ENCODE measurements at places on chromosomes 1 and 21.

DNA sequence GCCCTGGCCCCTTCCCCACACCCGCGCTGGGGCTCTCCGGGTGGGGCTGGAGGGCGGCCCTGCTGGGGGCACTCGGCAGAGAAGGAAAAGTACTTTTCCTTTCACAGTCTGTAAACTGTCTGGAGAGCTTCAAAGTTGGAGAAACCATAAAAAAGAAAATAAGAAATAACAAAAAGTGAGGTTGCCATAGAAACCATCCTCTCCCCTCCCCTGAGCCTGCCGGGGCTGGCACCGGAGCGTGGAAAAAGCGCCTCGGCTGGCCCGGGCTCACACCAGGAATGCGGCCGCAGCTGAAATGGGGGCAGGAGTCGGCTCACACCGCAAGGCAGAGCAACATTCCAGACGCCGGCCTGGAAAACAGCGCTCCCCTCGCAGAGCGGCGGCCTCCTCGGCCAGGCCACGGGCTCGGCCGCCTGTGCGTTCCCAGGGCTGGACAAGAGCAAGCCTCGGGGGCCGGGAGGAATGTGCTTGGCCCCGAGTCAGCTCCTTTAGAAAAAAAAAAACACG is 69.2 kb downstream of the MORN1 start:
- DNase-seq = peak; percentile 97

GRCh38 chr1:72435025-72435424 is 152.7 kb upstream of the NEGR1 start:
- peak; percentile 34 for DNase-seq

GRCh38 chr1:211604548-211604947 is 25.6 kb upstream of the SLC30A1 start:
- no peak for DNase-seq

DNA sequence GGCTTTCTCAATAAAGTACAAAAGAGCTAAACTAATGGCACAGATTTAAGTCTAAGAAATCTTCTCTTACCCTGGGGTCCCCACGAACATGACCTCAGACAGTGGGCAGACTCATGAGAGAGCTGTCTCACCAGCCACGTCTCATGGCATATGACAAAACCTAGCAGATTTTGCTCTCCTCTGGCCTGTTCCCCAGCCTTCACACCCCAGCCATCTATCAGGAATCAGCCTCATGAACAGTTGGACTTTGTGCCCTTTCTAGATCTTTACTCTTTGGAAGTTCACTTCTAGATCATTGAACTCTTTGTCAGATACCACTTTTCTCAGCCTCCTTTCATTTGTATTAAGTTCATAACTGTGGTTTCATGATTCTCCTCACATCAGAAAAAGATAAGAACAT is 14.2 kb upstream of the HSD3B1 start:
- no peak for DNase-seq

DNA sequence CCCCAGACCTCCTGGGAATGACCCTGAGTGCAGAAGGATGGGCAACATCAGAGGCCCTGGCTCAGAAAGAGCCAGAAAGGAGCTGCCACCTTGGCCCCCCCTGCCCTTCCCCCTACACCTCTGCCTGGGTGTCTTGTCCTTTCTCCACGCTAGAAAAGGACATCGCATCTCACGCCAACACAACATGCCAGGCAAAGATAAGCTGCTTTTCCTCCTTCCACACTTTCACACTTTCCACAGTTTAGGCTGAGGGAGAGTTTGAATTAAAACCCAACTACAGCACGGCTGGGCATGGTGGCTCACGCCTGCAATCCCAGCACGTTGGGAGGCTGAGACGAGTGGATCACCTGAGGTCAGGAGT is 109.5 kb downstream of the SPSB1 start:
- no peak for DNase-seq

DNA sequence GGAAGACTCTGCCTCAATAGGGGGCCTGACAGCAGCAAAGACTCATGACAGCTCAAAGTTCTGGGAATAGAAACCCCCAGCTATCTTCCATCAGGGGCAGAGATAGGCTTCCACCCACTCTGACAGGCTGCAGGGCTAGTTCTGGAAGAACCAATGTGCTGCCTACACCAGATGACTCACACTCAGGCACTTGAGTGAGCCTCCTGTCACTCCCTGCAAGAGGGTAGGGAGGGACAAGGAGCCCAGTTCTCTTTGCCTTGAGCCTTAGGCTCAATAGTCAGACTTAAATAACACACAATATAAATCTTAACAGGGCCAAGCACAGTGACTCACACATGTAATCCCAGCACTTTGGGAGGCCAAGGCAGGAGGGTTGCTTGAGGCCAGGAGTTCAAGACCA is 386.4 kb downstream of the HHAT start:
- no peak for DNase-seq

DNA sequence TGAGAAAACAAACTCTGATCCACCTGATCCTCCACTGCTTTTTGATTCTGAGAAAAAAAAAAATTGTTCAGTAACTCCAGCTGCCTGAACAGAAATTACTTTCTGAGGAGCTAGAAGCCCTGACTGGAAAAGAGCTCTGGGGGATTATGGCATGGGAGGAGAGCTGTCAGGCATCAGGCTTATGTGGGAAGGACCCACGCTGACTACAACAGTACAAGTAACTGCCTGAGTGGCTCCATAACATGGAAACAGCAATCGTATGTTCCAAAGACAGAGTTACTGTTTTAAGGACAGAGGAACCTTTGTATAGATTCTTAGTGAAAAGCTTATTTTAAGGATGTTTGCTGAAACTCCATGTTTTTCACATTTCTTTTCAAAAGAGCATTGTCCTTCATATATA is 1.2 kb upstream of the ANGPTL7 start:
- DNase-seq = no peak

- peak; percentile 91 for DNase-seq
These were observed 34.9 kb downstream of the ECE1 start for GRCh38 chr1:21255284-21255942.

DNA sequence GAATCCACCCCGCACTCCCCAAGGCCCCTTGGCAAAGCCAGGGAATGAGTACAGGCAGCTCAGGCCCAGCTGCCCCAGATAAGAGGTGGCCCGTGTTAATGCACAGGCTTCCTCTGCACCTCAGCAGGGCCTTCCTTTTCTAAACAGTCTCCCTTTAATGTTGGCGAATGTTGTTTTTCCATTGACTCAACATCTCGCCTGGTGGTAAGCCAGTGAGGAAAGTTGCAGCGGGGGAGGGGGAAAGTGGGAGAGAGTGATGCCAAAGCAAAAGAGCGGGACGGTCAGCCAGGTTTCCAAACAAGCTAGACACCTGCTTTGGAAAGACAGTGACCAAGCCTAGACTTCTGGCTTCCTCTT is 10.3 kb upstream of the PROX1 start:
- DNase-seq = no peak

DNA sequence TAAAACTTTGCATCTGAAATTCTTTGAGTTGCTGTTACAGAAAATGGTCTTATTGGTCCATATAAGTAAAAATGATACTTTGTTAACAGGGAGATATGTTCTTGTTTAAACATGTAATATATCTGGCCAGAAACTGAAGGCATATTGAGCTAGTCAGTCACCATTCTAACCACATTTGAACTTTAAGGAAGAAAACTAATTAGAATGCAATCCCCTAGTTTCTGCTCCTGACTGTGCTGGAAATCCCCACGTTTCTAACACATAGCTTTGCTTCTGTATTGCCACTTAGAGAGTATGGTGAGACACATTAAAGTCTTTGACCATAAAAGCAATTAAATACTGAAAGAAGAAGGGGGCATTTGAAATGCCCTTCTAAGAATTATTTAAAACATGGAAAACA is 32.1 kb upstream of the HIVEP3 start:
- no peak for DNase-seq

DNA sequence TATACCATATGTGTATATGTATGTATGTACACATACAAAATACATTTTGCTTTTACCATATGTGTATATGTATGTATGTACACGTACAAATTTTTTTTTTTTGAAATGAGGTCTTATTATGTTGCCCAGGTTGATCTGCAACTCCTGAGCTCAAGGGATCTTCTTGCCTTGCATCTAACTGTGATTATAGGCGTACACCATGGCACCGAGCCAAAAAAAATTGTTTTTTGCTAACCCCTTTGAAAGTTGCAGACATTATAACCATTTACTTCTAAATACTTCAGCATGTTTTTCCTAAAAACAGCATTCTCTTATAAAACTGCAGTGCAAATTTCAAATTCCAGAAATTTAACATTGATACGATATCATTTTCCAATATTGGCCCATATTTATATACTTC is 147.0 kb downstream of the POU2F1 start:
- no peak for DNase-seq

GRCh38 chr1:162361349-162361748 is 15.3 kb downstream of the SPATA46 start:
- DNase-seq = no peak

DNA sequence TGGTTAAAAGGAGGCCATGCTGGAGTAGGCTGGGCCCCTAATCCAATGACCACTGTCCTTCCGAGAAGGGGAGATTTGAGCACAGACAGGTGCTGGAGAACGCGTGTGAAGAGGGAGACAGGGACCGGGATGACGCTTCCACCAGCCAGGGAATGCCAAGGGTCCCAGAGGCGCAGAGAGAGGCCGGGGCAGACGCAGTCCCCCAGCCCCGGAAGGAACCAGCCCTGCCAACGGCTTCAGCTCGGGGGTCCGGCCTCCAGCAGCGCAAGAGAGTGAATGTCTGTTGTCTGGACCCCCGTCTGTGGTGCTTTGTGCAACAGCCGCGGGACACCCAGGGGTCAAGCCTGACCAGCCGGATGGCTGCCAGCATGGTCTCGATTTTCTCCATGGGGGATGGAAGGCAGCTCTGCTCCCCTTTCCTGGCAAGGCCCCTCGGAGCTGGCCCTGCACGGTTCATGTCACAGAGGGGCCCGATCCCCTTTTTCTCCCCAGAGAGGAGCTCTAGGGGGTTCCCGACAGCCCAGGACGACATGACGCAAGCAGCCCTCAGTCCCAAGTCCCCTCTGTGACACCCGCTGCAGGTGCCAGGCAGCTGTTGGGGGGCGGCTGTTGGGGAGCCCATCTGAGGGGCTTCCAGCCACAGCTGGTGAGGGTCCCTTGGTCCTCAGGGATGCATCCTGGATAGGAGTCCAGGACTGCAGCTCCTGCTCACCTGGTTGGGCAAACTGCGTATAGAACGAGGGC is 73.5 kb downstream of the SIK1 start:
- no peak for DNase-seq

- DNase-seq = no peak
These were observed 20.7 kb upstream of the RBM34 start for GRCh38 chr1:235181561-235182245.

DNA sequence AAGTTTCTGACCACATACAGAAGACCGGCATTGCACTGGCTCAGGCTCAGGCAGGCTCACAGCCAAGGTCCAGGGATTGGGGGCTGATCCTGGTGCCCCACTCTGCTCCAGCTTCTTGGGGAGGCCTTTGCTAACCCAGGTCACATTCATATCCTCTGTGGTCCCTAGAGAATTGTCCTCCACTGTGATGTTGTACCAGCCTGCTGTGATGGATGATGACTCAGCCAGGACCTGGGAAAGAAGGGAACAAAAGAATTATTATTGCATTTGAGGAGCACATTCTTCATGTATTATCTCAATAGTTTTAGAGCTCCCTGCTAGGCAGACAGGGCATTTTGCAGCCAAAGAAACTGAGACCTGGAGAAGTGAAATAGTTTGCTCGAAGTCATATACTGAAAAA is 114.3 kb upstream of the ETV3 start:
- peak; percentile 30 for DNase-seq

DNA sequence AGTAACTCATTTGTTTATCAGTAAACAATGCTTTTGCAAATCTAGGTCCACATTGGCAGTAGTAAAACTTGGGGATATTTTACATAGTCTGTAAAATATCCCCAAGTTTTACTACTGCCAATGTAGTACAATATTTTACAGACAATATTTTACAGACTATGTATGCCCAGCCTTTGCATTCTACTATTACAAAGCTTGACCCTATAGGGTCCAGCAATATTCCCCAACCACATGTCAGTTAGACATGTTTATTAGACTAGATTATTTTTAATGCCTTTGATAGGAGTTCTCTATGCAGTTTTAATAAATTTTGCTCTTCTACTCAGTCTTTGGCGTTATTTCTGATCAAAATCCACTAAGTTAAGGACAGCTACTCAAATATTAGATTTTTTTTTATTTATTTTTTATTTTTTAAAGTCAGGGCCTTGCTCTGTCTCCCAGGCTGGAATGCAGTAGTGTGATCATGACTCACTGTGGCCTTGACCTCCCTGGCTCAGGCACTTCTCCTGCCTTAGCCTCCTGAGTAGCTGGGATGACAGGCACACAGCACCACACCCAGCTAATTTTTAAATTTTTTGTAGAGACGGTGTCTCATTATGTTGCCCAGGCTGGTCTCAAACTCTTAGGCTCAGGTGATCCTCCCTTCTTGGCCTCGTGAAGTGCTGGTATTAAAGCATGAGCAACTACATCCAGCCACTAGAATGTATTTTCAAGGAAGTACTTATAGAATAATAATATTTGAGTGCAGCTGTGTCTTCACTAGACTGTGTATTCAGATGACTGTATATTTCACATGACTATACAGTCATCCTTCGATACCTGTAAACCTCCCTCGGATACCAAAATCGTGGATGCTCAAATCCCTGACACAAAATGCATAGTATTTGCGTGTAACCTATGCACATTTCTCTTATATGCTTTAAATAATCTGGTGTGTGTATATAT is 19.8 kb downstream of the MIER1 start:
- peak; percentile 87 for DNase-seq

- no peak for DNase-seq
These were observed 8.1 kb downstream of the RHOU start for GRCh38 chr1:228743405-228743804.

GRCh38 chr1:211735208-211736170 is 60.1 kb upstream of the NEK2 start:
- DNase-seq = peak; percentile 95

DNA sequence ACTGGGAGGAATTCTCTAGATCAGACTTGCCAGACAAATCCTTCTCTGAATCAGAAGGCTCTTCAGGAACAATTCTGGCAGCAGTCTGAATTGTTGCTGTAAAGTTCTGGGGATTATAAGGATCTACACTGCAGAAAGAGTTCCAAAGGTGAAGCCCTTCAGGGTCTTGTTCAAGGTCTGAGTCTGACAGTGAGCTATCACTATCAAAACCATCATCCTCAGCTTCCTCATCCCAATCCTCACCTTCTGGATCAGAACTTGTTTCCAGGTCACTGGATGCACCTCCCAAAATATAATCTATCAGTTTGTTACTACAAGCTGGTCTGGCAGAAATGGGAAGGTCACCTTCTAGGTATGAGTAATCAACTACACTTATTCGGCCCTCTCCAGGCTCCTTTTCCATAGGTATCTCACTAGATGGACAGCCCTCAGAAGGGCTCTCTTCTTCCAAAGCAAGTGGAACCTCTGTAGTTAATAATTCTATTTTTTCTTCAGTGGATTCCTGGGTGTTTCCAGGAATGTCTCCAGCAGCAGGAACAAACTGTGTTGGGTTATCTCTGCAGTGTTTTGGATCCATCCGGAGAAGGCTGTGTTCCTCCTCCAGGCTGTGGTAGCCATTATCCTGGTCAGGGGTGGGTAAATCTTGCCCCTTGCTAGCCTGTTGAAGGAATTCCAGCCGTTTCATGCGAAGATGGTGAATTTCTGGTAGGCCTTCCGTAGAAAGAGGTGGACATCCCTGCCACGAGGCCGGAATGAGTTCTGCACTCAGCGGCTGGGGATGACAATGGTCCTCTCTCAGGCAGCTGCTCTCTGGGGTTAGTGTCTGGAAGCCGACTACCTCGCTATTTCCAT is 1.6 kb downstream of the PPP1R15B start:
- peak; percentile 42 for DNase-seq

Data from GM23248 (cell line).